ENCODE measurements at places on chromosomes 7 and 10.

GRCh38 chr7:100191775-100192174 lies 14.1 kb downstream of the STAG3 start:
- DNase-seq = no peak

DNA sequence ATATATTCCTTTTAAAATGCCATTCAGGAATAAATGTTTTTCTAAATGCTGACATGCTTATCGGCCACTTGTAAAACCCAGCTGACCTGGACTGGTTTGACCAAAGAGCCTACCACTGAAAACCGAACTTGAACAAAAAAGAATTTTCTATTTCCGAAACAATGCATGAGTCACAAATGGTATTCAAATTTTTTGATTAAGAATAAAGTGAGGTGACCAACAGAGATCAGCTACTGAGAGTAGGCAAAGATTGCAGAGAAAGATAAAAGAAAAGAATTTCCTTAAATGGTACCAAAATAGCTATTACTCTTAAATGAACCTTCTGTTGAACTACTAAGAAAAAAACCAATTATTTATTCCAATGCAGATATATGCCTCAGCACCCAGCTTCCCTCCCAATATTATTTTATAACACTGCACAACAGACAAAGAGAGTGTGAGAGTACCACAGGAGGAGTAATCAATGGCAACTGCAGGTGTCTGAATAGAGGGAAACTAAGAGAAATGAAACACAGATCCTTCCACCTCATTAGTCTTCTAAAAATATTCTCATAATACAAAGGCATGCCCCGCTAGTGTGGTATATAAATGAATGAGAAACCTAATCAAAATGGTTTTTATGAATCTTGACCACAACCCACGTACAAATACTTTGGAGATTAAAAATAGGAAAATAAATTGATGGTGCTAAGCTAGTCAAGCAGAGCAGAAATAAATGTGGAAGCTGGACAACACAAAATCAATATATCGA lies 20.1 kb downstream of the OSBPL3 start:
- DNase-seq = no peak

GRCh38 chr10:124296121-124296812 lies 122.5 kb downstream of the OAT start:
- DNase-seq = no peak

GRCh38 chr10:29658984-29659965 lies 24.5 kb upstream of the SVIL start:
- DNase-seq = no peak

Data from dermis microvascular lymphatic vessel endothelial cell (primary cell).